ENCODE measurements at places on chromosomes 2 and 18.

GRCh38 chr2:168165985-168166901 lies 81.2 kb downstream of the STK39 start:
- no peak for DNase-seq

GRCh38 chr18:45951016-45951714 lies 16.0 kb downstream of the EPG5 start:
- DNase-seq: no peak

DNA sequence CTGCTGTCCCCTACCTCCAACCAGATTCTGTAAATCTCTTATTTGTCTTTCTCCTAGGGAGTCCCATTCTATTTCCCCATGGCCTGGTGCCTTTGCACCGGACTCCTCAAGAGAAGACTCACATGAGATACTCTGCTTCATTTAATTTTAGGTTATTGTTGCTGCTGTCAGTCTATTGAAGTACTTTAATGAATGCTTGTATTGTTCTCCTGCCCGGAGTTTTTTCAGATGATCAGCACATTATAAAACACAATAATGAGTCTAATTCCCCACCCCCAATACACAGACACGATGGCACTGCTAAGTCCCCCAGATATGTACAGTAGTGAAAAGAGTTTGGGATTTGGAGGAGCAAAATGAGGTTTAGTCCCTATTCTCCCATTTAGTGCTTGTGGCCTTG lies 58.9 kb downstream of the HAUS1 start:
- no peak for DNase-seq

GRCh38 chr2:207238831-207239701 lies 73.3 kb upstream of the KLF7 start:
- DNase-seq: peak; percentile 18

GRCh38 chr2:141957321-141957720 lies 173.5 kb downstream of the LRP1B start:
- DNase-seq: no peak

DNA sequence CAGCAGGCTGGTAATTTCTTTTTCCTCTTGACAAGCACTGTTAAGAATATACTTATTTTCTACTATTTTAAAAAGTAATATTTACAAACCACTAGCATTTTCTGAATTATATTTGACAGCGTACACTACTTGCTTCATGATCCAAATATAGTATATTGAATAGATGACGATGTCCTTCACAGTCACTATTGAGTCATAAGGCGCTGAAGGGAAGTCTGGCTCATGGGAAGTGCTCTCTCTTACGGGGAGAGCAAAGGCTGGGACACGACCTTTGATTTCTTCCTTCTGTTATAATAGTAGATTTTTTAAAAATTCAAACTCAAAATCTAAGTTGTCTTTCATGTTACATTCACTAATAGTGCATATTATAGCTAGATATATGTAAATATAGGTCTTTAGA lies 357.1 kb downstream of the SOCS6 start:
- DNase-seq: no peak

Measured in esophagus squamous epithelium (tissue), 5 donors.